ENCODE measurements at places on chromosomes 1 and 21. TPM values are rescaled to one million over a fixed set of nuclear protein-coding genes. Genes with fewer than 3 reads are reported as not detected.
A peak's percentile ranks its signal among the peaks of the same experiment; 100 is the strongest.

- no peaks in the 10 kb centered on the region for H3K36me3 ChIP-seq
- H3K4me3 ChIP-seq, result no peak overlapping the region
- no peaks in the 10 kb centered on the region for H3K27me3 ChIP-seq
- DNase-seq, result no peak
Observed at GRCh38 chr1:8456308-8456912, 138.5 kb downstream of the SLC45A1 start.

DNA sequence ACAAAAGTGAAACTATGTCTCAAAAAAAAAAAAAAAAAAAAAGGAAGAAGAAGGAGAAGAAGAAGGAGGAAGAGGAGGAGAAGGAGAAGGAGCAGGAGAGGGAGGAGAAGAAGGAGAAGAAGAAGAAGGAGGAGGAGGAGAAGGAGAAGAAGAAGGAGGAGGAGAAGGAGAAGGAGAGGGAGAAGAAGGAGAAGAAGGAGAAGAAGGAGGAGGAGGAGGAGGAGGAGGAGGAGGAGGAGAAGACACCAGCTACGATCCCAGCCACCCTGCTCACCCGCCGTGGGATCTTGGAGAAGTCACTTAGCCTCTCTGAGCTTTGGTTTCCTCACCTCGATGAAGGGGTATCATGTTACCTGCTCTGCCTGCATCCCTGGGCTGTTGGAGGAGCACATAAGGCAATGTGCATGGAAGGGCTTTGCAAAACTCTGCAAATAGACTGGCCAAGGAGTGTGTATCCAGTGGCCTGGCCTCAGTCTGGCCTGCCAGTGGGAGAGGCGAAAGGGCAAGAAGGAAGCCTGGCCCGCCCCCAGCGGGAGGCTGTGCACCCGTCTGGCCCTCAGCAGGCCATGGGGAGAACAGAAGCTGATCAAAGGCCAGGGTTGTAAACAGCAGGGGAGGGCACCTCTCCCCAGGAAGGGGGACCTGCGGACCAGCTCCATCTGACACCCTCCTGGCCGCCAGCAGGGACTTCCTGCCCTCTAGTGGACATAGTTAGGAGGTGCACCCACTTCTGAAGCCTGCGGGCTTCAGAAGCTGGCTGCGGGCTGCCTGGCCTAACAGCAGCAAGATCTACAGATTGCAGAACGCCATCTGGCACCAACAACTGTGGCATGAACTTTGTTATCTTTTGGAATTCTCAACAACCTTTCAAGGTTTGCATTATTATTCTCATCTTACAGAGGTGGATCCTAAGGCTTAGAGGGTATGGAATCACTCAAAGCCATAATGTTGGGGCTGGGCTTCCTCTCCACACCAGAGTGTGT, 19.2 kb upstream of the CDK18 start:
- H3K36me3 ChIP-seq, result no peaks in the 10 kb centered on the region
- H3K27ac ChIP-seq, result no peak overlapping the region
- peaks cover 6% of the 10 kb centered on the region for H3K4me1 ChIP-seq
- peak; percentile 90 for DNase-seq
- H3K4me3 ChIP-seq, result no peak overlapping the region

GRCh38 chr1:52032124-52032784, 1.4 kb downstream of the KTI12 start:
- no peak for DNase-seq
- peak overlapping the region; percentile 57 for H3K27ac ChIP-seq
- H3K27me3 ChIP-seq, result no peaks in the 10 kb centered on the region
- H3K4me1 ChIP-seq, result peaks cover 15% of the 10 kb centered on the region
- H3K36me3 ChIP-seq, result peaks cover 3% of the 10 kb centered on the region

DNA sequence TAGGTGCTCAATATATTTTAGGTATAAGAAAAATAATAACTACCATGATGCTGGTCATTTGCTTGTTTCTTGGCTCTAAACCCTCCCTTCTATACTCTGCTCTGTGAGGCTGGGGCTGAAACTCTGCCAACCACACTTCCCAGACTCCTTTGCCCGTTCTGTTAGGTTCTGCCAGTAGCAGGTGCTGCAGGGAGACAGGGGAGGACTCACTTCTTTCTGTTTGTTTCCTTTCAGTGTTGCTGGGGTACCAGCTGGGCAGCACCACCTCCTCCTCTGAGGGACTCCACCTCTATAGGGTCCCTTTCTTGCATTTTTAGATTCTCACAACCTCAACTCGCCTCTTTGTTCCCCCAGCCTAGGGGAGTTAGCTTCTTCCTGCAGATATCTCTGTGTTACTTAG, 17.0 kb upstream of the SH2D2A start:
- no peak overlapping the region for H3K4me3 ChIP-seq
- no peaks in the 10 kb centered on the region for H3K36me3 ChIP-seq
- no peak overlapping the region for H3K27ac ChIP-seq
- H3K4me1 ChIP-seq, result no peaks in the 10 kb centered on the region
- H3K27me3 ChIP-seq, result peaks cover 20% of the 10 kb centered on the region
- DNase-seq, result no peak

Gene LCE1C
- total RNA-seq, result not detected

Gene PALMD
- total RNA-seq, result not detected

- H3K4me1 ChIP-seq, result peaks cover 5% of the 10 kb centered on the region
- DNase-seq, result no peak
- H3K4me3 ChIP-seq, result no peak overlapping the region
Observed at GRCh38 chr1:5828308-5828935, 163.8 kb downstream of the NPHP4 start.

GRCh38 chr1:208280681-208281450, 36.7 kb upstream of the PLXNA2 start:
- no peaks in the 10 kb centered on the region for H3K36me3 ChIP-seq
- H3K4me1 ChIP-seq, result peaks cover 18% of the 10 kb centered on the region
- H3K4me3 ChIP-seq, result no peak overlapping the region
- no peak for DNase-seq
- H3K27me3 ChIP-seq, result no peaks in the 10 kb centered on the region
- no peak overlapping the region for H3K27ac ChIP-seq

Gene DUSP23
- 56.3 TPM for total RNA-seq

Gene FCAMR
- not detected for total RNA-seq

DNA sequence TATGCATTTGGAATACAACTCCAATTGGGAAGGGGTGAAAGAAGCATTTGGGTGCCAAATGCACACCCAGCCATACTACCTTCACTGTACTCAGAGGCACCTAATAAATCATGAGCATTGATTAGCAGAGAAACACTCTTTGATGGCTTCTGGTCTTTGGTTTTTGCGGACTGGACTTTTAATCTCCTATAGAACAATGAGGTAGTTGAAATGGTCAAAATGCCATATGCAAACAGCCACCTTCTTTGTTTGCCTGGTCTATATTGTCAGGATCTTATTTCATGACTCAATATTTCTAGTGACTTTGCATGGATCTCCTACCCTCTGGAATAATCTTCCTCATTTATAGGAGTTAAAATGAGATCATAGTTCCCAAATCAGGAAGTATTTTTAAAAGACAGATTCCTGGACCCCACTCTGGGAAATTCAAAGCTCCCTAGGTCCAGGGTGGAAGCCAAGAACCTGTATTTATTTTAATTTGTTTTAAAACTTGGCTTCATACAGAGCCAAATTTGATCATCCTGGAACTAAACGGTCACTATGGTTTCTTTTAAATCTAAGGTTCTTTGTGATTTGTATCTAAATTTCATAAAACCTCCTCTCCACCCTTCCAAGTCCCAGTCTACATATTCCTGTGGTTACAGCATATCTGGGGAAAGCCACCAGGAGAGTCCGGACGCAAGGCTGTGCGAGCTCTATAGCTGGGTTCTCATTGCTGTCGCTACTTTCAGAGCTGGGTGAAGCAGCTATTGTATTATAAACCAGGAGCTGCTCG, 8.7 kb downstream of the FAM3B start:
- H3K27me3 ChIP-seq, result no peaks in the 10 kb centered on the region
- no peaks in the 10 kb centered on the region for H3K4me1 ChIP-seq
- no peak overlapping the region for H3K27ac ChIP-seq
- no peak for DNase-seq
- no peaks in the 10 kb centered on the region for H3K36me3 ChIP-seq

DNA sequence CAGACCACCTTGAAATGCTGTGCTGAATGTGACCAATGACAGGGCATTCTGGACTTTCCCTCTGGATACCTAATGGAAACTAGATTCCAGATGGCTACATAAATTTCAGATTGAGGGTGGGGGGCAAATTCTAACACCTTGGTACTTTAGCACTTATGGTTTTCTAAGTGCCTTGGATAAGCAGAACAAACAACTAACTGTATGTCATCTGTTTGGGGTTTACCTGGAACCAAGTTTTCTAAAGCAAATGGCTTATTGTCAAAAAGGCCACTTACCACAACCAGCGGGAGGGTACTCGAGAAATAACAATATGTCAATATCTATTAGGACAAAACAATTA, 39.1 kb downstream of the GPR3 start:
- H3K4me3 ChIP-seq, result no peak overlapping the region
- DNase-seq, result no peak
- H3K36me3 ChIP-seq, result 0 out of 2 replicates have a peak, but pooled peaks cover 3% of the 10 kb centered on the region
- H3K27me3 ChIP-seq, result no peaks in the 10 kb centered on the region
- H3K4me1 ChIP-seq, result peaks cover 47% of the 10 kb centered on the region
- H3K27ac ChIP-seq, result peak overlapping the region; percentile 82

Gene SPATA21
- not detected for total RNA-seq

GRCh38 chr1:64823691-64824476, 79.0 kb downstream of the RAVER2 start:
- H3K27ac ChIP-seq, result no peak overlapping the region
- H3K4me3 ChIP-seq, result no peak overlapping the region
- H3K27me3 ChIP-seq, result no peaks in the 10 kb centered on the region
- no peaks in the 10 kb centered on the region for H3K36me3 ChIP-seq
- DNase-seq, result peak; percentile 90

DNA sequence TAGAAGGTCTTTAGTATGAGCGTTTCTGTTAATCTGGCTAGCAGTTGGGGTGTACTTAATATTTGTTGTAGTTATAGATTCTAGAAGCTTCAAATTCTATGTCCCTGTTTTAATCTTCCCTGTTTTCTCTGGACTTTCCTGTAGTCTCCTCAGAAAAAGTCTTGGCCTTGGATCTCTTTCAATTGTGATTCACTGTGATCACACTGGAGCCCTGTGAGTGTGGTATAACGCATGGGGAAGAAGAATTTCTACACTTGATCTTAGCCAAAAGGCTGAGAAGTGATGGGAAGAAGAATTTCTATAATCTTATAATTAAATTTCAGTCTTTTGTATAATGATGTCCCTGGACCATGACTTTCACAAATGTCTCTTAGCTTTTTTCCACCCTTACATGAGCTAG, 36.7 kb upstream of the COP1 start:
- H3K36me3 ChIP-seq, result no peaks in the 10 kb centered on the region
- no peaks in the 10 kb centered on the region for H3K4me1 ChIP-seq
- no peaks in the 10 kb centered on the region for H3K27me3 ChIP-seq
- no peak for DNase-seq
- no peak overlapping the region for H3K27ac ChIP-seq
- no peak overlapping the region for H3K4me3 ChIP-seq

- H3K27ac ChIP-seq, result no peak overlapping the region
- H3K27me3 ChIP-seq, result no peaks in the 10 kb centered on the region
- no peak overlapping the region for H3K4me3 ChIP-seq
- no peaks in the 10 kb centered on the region for H3K4me1 ChIP-seq
- no peaks in the 10 kb centered on the region for H3K36me3 ChIP-seq
- DNase-seq, result no peak
Observed at GRCh38 chr1:98906361-98906760, 98.3 kb downstream of the PLPPR5 start.

Gene C8B
- not detected for total RNA-seq

GRCh38 chr21:38505654-38506523, 7.6 kb upstream of the ERG start:
- H3K4me1 ChIP-seq, result peaks cover 15% of the 10 kb centered on the region
- peak; percentile 82 for DNase-seq
- H3K27me3 ChIP-seq, result no peaks in the 10 kb centered on the region
- H3K4me3 ChIP-seq, result no peak overlapping the region
- H3K27ac ChIP-seq, result no peak overlapping the region
- H3K36me3 ChIP-seq, result no peaks in the 10 kb centered on the region

Gene PDE4B
- 25.6 TPM for total RNA-seq

Gene SPATA46
- not detected for total RNA-seq

- peaks cover 10% of the 10 kb centered on the region for H3K36me3 ChIP-seq
- no peaks in the 10 kb centered on the region for H3K4me1 ChIP-seq
- H3K4me3 ChIP-seq, result no peak overlapping the region
- DNase-seq, result no peak
- 0 out of 2 replicates have a peak overlapping the region, but pooled peaks have one; percentile 14 for H3K27ac ChIP-seq
- no peaks in the 10 kb centered on the region for H3K27me3 ChIP-seq
Observed at GRCh38 chr1:44881011-44881632, 38.1 kb upstream of the PTCH2 start.

Gene OLFML3
- 69.9 TPM for total RNA-seq

GRCh38 chr1:150578272-150579109, 919 bp downstream of the MCL1 start:
- peak; percentile 55 for DNase-seq
- H3K27me3 ChIP-seq, result no peaks in the 10 kb centered on the region
- peak overlapping the region; percentile 96 for H3K4me3 ChIP-seq
- H3K4me1 ChIP-seq, result peaks cover 43% of the 10 kb centered on the region
- peaks cover 51% of the 10 kb centered on the region for H3K36me3 ChIP-seq

Gene DNALI1
- 5.4 TPM for total RNA-seq

- peak overlapping the region; percentile 75 for H3K4me3 ChIP-seq
- peaks cover 19% of the 10 kb centered on the region for H3K4me1 ChIP-seq
- peak; percentile 47 for DNase-seq
- H3K27me3 ChIP-seq, result no peaks in the 10 kb centered on the region
- peak overlapping the region; percentile 95 for H3K27ac ChIP-seq
Observed at GRCh38 chr1:235329139-235329902, 951 bp downstream of the GGPS1 start.

GRCh38 chr1:170075186-170075585, 691 bp upstream of the KIFAP3 start:
- H3K4me1 ChIP-seq, result peaks cover 6% of the 10 kb centered on the region
- no peaks in the 10 kb centered on the region for H3K36me3 ChIP-seq
